Stimulated activated CD4-positive, alpha-beta T cell treated with anti-CD3 and anti-CD28 coated beads, Interleukin-4, amount 100 ng/mL, for 48 hours (primary cell): ENCODE measurements at places on chromosomes 2 and 18.

DNA sequence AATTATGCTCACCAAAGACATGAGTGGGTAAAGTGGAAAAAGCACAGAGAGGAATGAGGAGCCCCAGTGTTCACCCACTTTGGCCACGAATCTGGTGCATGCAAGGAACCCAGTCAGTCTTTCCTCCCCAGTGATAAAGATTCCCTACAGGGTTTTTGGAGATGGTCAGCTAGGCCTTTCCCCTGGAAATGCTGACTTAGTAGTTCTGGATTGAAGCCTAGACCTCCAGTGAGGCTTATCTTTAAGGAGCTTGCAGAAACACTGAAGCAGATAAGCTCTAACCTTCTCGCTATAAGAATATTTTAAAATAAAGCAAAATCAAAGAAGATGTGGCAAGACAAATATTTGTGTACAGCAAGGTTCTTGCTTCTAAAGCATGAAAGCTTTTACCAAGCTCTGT lies 178.3 kb upstream of the CCDC68 start:
- no peak for DNase-seq

DNA sequence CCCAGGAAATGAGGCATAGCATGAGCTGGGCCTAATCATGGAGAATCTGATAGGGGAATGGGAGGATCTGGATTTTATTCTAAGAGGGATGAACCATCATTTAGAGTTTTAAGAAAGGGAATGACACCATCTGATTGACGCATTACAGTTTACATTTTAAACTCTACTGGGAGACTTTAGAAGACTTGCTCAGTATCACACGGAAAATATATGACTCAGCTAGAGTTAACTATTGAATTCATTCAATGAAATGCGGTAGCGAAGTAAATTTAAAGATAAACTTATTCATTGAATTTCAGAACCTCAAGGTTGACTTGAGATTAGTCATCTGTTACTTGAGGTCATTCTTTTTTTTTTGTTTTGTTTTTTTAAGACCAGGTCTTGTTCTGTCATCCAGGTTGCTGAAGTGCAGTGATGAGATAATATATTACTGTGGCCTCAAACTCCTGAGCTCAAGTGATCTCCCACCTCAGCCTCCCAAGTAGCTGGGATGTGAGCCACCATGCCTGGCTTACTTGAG lies 25.0 kb downstream of the MC4R start:
- no peak for DNase-seq

DNA sequence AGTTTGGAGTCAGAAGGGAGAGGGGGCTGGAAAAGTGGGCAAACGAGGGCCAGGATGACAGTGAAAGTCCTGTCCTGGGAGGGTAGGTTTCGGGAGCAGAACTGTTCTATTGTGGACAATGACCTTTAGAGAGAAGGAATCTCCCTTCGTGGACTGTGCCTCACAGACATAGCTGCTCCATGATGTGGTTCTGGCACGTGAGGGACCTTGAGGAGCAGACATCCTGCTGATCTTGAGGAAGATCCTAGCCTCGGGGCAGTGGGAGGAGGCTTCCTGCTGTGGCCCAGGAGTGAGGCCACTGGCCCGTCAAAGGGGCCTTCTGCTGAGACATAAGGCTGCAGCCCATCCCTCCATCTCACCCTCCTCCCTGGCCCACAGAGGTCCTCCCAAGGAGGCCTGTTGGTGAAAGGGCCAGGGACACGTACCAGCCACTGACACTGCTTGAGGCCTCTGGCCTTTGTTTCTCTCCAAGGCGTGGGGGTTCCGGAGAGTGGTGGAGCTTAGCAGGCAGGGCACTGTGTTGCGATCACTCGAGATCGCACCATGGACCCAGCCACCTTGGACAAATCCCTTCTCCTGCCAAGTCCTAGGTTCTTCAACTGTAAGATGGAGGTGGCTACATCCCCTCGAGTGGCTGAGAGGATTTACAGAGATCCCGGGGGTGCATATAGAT lies 167.2 kb downstream of the CELF4 start:
- DNase-seq, result no peak

GRCh38 chr2:179909845-179910734 lies 48.7 kb upstream of the ZNF385B start:
- no peak for DNase-seq

DNA sequence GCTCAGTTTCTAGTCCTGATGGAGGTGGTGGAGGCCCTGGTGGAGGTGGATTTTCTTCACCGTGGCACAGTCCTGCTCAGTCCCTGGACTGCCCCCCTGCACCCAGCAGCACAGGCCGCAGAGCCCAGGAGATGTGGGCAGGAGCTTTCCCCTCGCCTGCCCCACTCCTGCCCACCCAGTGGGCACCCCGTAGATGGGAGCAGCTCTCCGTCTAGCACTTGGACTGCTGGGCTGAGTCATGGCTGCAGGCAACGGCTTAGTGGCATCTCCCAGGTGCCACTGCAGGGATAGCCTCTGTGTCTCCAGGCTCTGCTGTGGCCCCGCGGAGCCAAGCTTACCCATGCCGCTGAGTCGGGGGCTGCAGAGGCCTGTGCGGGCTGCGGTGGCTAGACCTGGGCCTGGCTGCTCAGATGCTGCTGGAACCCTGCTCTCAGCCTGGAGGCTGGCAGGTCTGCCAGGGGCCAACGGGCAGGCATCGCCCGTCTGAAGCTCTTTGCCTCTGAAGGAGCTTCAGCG lies 92.3 kb upstream of the CTDP1 start:
- DNase-seq, result no peak

DNA sequence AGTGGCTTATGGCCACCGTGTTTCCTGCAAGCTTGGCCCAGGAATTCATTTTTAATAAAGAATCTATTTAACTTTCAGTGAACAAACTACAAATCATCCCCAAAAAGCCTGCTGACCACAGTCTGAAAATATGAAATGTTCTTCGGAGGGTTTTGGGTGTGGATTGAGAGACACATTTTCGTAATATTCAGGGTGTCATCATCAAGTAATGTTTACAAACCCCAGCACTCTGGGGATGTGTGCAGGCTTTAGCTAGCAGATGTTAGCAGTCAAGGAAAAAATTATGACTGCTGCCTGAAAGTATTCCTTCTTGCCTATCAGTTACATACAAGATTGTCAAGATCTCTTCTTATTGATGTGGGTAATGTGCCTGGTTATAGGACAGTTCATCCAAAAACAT lies 143.9 kb upstream of the FN1 start:
- DNase-seq, result no peak

DNA sequence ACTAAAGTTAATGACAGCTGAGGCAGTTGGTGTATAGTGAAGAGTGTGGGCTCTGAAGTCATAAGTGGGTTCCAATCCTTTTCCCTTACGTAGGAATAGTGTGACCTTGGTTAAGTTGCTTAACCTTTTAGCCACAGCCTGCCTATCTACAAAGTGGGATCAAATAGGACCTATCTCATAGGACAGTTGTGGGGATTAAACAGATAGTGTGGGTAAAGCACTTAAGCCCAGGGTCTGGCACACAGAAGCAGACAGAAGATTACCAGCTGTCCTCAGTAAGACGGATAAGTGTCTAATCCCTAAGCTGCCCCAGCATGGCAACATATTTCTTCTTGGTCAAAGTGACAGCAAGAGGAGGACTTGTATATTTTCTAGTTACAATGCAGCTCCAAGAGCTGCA lies 28.2 kb downstream of the UBE2F start:
- no peak for DNase-seq

DNA sequence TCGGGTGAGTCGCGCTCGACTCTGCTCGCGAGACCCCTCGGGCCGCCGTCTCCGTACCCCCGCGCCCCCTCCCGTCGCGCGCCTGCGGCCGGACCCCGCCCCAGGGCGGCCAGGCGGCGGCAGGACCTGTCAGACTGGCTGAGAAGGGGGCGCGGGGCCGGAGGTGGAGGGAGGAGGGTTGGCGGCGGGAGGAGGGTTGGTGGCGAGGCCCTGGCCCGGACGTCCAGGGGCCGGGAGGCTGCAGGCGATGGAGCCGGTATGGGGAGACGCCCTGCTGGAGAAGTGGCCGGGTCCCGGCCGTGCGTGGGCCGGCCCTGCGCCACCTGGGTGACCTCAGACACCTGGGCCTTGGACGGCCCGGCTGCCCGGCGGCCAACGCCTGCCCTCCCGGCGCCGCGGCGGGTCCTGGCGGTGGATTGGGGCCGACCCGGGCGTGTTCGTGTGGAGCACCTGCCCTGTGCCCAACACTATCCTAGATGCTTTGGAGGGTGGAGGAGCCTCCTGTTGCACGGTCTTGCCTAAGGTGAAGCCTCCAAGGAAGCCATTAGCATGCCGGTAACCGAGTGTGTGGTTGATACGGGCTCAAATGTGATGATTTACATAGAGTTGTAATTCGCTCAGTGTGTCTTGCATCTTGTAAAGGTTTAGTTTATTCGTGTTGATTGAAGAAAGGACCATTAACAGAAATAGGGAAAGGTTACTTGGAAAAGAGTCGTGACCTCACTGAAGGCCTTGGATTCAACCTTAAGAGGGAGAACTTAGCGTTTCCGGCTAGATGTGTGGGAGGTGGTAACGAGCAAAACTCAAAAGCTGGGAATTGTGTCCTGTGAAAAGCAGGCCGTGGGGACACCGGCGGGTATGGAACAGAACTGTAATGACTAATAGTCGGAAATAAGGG lies 550 bp downstream of the MYL12B start:
- peak; percentile 20 for DNase-seq
